Aorta (tissue), 5 donors: ENCODE measurements at places on chromosomes 3 and 15.

GRCh38 chr3:39143051-39143885, 10.1 kb downstream of the CSRNP1 start:
- DNase-seq, result no peak

- DNase-seq, result no peak
These were observed 389 bp downstream of the ARPC4 start for GRCh38 chr3:9793161-9793781.

DNA sequence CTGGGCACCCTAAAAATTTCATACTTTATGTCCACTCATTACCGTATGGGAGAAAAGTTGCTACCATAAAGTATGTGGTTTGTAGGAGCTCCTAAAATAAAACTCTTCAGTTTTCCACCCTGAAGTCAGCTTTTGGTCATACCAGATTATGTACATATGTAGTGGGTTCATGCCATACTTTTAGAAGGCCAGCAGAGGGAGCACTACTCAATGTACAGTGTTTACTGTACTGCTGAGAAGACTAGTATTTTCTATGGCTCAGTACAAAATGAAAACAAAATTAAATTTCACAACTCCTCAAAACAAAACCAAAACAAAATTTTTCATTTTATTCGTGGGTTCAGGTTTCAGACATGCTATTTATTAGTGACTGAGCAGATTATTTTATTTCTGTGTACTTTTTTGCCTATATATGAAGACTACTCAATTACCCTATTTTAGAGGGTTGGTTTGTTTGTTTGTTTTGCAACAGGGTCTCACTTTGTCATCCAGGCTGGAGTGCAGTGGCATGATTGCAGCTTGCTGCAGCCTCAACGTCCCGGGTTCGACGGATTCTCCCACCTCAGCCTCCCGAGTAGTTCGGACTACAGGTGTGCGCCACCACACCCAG, 24.3 kb downstream of the NXPE3 start:
- no peak for DNase-seq

DNA sequence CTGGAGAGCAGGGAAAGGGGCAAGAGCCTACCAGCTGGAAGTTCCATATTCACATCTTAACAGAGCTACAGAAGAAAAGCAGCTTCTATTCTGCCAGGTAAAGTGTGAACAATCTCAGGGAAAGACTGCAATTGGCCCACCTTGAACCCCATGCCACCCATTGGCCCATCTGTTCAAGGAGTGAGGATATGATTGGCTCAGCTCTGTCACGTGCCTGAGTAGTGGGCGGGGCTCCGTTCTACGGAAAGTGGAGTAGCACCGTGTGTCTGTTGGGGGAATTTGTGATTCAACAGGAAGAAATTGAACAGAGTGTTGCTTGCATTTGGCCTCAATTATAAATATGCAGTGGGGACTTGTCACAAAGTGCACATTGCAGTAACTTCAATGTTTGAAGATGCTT, 81.8 kb downstream of the MINAR1 start:
- DNase-seq, result no peak

DNA sequence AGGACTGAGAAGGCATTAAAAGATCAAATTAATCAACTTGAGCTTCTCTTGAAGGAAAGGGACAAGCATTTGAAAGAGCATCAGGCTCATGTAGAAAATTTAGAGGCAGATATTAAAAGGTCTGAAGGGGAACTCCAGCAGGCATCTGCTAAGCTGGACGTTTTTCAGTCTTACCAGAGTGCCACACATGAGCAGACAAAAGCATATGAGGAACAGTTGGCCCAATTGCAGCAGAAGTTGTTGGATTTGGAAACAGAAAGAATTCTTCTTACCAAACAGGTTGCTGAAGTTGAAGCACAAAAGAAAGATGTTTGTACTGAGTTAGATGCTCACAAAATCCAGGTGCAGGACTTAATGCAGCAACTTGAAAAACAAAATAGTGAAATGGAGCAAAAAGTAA, 149.7 kb upstream of the LRRFIP2 start:
- DNase-seq, result no peak

DNA sequence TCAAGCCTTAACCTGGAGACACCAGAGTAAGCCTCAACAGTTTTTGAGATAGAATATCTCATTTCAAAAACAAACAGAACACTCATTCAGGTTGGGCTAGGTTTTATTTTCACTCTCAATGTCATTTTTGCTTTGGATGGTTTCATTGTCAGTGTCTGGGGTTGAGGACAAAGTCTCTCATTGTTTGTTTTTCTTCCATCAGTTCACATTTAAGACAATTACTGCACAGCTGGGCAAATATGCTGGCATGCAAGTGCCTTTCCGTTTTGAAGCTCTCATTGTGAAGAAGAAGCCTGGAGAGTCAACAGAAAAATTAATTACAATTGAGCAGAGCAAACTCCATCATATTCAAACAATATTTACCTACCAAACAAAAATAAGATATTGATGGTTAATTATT, 1050.0 kb downstream of the TBL1XR1 start:
- DNase-seq, result no peak

GRCh38 chr3:121894301-121894990, at the start of gene SLC15A2:
SLC15A2 (plus strand) TSS chr3:121894401; CDS start chr3:121894477, 76 bp downstream.
- no peak for DNase-seq

DNA sequence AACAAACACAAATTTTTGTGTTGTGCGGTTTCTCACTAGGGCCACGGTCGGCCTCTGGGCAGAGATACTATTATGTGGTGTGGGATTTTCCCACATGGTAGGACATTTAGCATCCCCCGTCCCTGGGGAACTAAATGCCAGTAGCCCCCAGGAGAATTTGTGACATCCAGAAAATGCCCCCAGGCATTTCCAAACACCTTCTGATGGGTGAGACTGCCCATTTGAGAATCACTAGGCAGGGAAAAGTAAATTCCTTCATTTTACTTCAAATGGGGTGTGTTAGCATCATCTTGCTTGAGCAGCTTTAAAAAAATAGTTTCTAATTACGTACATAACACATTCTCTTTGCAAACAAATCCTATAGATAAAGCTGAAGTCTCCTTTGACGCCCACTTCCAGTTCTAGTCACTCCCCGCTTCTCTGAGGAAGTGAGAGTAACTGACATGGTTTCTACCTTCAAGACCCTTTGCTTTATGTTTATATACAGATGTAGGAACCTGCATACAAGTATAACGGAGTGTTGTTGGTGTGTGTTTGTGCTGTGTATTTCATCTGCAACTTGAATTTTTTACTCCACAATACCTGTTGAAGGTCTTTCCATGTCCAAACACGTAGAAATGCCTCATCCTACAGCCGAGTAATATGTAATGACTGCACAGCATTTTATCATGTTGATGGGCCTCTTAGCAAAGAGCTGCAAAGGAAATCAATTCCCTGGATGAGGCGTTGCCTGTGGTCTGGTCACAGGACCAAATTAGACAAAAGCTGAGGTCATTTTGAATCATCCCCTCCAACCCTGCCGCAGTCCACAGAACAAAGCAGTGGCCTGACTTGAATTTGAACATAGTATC, 31.4 kb upstream of the ZBTB38 start:
- no peak for DNase-seq

- no peak for DNase-seq
These were observed 951.6 kb downstream of the DIPK2A start for GRCh38 chr3:144923046-144923775.

GRCh38 chr3:9696480-9697220, 7.0 kb upstream of the CPNE9 start:
- no peak for DNase-seq

GRCh38 chr3:24802614-24803013, 308.0 kb upstream of the THRB start:
- DNase-seq, result no peak

- no peak for DNase-seq
These were observed 319.3 kb upstream of the GBE1 start for GRCh38 chr3:82080792-82081191.

DNA sequence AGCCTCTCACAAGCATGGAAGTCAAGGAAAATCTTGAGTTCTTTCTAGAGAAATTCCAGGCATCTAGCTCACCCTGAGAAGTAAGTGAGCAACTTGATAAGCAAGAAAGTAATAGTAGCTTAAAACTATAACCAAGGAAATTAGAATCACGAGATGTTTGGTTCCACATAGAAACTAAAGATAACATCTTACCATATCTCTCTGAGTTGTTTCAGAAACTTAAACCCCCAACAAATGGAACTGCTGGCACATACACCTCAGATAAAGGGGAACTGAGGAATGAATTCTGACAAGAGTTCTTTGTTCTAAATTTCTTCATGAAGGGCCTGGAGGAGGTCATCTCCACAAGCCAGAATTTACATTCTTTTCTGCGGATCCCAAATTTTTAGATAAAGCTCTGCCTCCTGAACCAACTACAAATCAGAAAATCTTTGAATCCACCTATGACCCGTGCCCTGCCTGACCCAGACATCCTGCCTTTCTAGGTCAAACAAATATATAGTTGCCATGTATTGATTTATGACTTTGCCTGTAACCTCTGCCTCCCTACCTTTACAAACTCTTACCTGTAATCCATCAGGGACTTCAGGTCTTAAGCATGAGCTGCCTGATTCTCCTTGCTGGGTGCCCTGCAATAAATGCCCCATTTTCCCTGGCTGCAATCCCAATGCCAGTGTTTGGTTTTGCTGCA, 26.4 kb upstream of the ABHD17C start:
- DNase-seq, result no peak

- DNase-seq, result no peak
These were observed 200.2 kb downstream of the KCNH8 start for GRCh38 chr3:19348500-19348899.

GRCh38 chr3:111895071-111895470, 36.0 kb downstream of the PHLDB2 start:
- DNase-seq, result no peak

DNA sequence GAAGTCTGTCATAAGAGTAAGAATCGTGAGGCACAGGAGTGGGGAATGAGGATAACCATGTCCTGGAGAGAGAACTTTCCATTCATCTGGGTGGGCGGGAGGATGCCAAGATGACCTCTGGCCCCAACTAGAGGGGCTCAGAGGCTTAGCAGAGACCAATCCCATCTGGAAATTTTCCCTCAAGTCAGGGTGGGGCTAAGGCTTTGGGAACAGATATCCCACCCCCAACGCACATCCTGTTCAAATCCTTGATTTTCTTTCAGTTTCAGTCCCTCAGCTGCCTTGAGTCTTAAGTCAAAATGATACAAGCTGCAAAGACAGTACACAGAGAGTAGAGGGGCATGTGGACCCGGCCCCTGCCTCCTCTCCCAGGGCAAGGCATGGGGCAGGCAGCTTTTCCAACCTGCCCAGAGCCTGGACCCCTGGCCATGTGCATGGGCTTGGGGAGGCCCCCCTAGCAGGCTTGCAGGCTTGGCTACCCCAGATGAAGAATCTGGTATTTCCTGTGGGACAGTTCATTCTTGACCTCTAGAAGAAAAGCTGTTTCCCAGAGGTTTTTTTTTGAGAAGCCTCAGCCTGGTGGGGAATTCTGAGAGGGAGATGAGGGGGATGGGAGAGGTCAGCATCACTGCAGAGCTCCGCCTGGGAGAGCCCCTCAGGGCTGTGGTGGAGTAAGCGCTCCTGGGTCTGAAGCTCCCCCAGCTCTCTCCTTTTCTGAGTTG, 109.7 kb upstream of the HACD2 start:
- DNase-seq, result no peak

DNA sequence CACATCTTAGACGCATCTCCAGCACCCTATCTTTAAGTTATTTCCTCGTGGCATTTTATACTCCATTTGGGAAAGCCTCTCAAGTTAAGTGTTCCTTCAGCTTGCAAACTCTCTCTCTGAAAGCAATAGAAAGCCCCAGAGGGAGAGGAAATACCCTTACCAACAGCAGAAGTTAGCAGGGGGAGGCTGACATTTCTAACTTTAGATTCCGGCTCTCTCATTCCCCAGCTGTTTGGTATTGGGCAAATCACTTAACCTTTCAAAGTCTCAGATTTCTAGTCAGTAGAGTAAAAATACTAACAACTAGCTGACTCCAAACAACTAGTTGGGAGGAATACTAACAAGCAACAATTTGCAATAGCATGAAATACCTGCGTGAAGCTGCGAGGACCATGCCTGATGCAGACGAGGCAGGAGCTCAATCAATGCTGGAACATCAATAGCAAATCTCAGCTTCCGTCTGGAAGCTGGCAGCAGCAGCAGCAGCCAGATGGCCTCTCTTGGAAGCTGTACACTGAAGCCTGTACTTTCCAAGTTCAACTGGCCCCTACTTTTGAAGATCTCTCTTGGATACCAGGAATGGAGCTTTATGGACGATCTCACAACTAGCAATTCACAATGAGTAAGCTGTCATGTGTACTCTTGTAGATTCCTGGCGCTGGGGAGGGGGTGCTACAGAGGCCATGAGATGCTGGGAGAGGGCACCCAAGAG, 47.8 kb downstream of the THBS1 start:
- DNase-seq, result no peak

DNA sequence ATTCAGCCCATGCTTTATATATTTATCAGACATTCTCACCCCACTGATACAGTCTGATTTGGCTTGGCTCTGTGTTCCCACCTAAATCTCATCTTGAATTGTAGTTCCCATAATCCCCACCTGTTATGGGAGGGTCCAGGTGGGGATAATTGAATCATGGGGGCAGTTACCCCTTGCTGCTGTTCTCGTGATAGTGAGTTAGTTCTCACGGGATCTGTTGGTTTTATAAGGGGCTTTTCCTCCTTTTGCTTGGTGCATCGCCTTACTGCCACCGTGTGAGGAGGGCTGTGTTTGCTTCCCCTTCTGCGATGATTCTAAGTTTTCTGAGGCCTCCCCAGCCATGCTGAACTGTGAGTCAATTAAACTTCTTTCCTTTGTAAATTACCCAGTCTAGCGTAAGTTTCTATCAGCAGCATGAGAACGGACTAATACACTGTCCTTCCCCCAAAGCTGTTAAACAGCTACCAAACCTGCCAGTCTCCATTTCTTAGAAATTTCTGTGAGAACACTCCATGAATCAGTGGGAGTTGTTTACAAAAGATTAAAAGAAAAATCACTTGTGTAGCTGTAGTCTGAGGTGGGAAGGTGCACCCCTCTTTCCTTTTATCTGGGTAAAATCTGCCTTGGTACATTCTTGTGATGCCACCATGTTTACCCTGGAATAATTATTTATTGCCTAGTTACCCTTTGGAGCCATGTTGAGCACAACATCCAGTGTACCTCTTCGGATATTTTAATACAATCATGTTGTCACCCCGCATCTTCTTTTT, 160.5 kb downstream of the THSD4 start:
- no peak for DNase-seq

GRCh38 chr3:66317750-66318376, 97.1 kb downstream of the SLC25A26 start:
- no peak for DNase-seq

DNA sequence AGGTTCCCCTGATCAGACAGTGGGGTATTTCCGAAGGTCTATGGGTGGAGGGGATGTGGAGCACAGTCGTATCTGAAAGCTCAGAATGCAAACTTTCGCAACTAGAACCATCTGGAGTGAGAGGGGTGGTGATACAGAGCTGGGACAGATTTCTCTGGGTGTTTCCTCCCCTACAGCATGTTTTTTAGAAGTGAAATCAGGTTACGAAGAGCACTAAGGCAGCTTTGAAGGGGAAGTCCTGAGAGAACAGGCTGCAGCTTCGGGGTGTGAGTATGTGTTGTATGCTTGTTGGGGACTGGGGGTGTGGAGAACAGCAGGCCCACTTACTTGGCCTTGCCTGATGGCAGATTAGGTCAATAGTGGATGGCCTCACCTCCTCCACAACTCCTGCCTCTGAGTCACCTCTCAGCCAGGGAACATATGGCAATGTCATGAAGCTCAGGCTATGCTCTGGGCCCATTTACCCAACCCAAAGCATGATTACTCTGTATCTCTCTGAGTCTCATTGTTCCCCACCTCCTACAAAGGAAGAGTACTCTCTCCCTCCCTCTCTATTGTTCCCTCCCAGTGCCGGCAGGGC, 107.2 kb upstream of the RASGRP1 start:
- no peak for DNase-seq
